ENCODE measurements at places on chromosomes 3 and 15.
A peak's percentile ranks its signal among the peaks of the same experiment; 100 is the strongest.

DNA sequence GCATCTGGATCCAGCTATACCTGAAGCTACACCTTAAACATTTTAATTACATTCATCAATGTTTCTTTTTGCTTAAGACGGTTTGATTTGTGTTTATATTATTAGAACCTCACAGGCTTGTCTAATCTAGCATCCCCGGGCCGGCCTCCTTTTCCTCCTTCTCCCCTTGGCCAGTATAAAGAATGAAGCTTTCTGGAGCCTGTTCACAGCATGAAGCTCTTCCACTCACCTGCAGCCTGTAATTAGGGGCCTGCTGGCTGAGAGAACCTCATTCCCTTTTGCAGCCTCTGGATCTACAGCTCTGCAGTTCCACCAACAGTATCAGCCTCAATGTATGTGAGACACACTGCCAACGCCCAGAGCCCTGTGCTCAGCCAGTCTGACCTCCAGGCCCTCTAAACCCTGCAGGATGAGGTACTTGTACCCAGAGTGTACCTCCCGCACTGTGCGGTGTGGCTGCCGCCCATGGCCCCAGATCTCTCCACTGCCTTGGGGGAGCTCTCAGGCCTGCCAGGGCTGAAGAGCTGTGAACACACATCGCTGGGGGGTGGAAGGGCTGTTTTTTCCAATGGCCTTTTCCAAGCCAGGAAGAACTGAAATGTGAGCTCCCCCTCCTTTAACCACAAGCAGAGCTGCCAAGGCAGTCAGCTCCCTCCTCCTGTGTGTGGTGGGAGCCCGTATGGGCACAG is 114.7 kb upstream of the ALDH1A3 start:
- DNase-seq = no peak

DNA sequence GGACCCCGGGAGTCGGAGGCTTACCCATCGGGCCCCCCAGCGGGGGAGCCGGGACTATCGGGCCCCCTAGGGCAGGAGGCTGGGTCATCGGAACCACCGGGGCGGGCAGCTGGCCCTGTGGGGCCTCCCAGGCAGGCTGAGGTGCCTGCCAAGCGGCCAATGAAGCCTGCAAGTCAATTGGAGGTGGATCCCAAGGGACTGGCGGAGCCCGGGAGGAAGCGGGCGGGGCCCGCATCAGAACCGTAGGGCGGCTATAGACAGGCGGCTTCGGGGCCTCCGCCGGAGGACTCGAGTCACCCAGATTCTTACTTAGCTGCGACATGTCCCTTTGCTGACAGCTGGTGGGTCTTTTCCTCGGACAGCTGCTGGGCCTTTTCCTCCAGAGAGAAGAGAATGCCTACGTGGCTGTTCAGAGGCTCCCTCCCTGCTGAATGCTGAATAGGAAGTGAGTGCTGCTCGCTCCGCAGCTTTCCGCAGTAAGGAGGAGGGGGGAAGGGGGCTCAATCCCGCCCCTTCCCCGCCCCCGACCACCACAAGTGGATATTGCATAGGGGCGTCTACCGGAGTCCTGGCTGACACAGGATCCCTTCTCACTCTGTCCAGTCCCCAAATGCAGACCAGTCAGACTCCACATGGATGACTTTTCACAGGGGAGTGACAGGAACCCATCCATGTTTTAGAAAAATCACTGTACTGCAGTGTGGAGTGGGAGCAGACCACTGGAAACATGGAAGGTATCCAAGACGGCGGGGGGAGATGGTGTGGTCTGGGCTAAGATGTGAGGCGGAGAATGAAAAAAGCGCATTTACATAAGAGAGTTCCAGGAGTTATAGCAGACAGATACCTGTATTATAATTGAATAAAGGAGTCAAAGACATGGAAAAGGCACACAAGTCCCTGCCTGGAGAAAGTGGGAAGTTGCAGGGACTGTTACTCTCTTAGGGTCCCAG is at the start of gene MAGEL2:
TSS of gene MAGEL2 (minus strand) at position 447 of the 950 bp plus-strand sequence. CDS start at position 322, 125 bp downstream.
- no peak for DNase-seq

- DNase-seq = no peak
Measured at GRCh38 chr15:65302061-65302460, 2.4 kb upstream of the RNU5B-1 start.

GRCh38 chr3:119741657-119742590 is 39.1 kb downstream of the CFAP91 start:
- DNase-seq = no peak

GRCh38 chr15:92277776-92278175 is 115.9 kb upstream of the ST8SIA2 start:
- no peak for DNase-seq

DNA sequence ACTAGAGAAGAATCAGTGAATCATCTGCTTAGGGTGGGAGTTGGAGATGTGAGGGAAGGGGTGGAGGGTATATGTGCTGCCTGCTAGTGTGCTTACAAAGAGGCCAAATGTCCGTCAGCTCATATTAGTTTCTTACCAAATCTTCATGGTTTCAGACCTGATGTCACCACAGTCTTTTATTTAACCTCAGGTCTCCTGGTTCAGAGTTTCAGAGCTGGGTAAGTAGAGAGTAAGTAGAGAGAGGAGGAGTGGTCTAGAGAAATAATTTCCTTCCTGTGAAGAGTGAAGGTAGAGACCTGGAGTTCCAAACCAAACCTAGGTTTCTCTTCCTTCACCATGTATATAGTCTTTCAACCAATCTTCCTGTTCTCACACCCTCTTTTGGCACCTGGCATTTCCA is 17.5 kb upstream of the P2RY1 start:
- DNase-seq = no peak

DNA sequence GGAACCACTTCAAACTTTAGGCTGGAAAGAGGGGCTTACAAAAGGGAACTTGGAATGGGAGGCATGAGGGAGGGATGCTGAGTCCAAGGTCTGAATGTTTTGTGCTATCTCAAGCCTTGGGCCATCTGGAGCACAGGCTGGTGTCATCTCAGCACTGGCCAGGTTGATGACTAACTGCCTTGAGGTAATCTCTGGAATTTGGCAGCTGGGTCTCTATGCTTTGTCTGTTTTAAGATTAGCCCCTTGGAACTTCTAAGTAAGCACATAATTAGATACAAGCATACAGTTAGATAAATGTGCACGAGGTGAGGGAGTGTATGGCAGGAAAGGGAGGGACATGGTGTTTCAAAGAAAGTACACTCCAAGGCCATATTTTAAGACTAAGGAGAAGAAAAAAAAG is 252.4 kb upstream of the CCDC54 start:
- DNase-seq = no peak

DNA sequence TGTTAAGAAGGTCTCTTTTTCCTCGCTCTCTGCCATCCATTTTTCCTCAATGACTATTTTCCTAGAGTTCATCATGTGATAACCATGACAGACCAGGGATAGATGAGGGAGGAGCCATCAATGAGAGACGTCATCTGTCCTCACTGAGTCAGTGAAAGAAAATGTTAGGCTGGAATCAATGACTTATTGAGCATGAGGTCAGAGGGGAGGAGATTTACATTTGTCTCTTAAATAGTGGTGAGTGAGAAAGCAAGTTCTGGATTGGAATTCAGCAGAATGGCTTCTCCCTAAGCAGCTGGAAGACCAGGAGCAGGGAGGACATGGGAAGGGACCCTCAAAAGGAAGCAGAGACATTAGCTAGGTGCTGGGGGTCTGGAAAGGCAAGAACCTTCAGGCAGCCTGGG is 28.2 kb upstream of the USP3 start:
- no peak for DNase-seq

DNA sequence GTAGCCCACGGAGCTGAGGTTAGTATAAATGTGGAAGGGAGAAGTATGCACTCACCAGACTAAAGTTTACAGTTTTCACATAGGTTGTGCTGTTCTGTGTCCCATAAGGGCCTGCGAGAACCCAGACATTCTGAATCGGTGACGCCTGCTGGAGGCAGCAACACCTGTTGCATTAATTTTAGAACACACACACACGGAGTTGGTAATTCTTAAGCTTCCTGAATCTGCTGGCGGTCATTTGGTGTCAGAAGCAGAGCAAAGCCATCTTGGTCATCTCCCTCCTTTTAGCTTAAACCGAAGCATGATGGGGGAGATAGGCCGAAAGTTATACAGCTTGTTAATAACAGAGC is 41.1 kb upstream of the AP3B2 start:
- no peak for DNase-seq

DNA sequence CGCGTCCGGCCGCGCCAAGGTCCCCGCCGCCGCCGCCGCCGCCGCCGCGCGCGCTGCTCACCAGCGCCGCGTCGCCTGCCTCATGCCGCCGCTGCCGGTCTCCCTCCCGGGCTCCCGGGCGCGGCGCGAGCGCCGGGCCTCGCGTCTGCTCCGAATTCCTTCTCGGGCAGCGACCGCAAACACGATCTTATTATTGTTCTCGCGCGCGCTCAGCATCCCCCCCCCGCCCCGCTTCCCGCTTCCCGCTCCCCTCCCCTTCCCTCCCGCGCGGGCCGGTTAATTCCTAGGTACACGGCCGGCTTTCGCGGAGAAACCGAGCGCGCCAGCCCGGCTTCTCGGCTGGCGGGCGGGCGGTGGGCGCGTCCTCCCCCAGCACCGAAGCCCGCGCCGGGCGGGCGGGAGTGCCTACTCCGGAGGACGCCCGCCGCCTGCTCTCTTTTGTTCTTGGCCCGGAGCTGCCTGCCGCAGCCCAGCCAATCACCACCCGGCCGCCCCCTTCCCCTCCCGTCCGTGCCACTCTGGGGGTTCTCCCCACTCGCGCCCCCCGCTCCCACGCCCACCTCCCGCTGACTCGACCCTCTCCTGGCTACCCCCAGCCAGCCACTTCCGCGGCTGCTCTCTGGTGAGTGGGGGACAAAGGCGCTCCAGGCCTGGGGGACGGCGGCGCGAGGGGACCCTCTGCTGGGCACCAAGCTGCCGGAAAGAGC is at the start of gene HDGFL3:
TSS of gene HDGFL3 (minus strand) at position 164 of the 707 bp plus-strand sequence. CDS start 409 bp downstream, outside the sequence.
- peak; percentile 13 for DNase-seq

DNA sequence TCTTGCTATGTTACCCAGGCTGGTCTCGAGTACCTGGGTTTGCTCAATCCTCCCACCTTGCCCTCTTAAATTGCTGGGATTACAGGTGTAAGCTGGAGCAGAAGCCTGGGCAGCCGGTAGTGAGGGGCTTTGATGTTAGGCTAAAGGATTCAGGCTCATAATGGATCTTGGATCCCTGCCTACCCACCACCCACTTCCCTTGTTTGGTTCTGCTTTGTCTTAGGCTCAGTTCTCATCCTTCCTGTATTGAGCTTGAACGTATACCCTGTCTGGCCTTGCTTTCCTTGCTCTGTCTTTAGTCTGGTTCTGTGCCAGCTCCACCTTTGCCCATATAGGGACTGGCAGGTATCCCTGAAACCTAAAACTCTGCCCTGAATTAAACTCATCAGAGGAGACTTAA is 1.7 kb downstream of the PPCDC start:
- no peak for DNase-seq

- no peak for DNase-seq
Measured at GRCh38 chr3:111366515-111366914, 175.5 kb upstream of the CD96 start.

DNA sequence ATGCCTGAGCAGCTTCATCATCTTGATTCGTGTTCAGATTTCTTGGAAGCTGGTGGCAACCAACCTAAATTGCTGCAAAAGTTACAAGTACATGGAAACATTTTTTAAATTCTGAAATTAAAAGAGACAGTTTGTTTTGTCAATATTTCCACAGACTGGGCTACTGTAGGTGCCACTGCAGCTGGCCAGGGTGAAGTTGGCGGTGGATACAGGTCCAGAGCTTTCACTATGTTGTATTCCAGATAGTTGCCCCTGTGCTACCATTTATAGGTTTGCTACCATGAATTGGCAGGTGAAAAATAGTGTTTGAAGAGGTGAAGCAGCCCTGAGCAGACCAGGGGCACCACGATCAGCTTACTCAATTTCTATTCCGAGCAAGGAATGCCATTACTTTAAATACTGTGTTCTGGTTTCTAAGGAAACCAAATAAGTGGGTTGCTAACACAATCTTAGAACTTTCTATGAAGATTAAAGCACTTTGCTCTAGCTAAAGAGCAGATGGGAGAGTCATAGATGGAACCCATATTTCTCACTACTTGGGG is 21.2 kb upstream of the SHC4 start:
- no peak for DNase-seq

- no peak for DNase-seq
Measured at GRCh38 chr3:20232906-20233780, 47.1 kb upstream of the SGO1 start.

DNA sequence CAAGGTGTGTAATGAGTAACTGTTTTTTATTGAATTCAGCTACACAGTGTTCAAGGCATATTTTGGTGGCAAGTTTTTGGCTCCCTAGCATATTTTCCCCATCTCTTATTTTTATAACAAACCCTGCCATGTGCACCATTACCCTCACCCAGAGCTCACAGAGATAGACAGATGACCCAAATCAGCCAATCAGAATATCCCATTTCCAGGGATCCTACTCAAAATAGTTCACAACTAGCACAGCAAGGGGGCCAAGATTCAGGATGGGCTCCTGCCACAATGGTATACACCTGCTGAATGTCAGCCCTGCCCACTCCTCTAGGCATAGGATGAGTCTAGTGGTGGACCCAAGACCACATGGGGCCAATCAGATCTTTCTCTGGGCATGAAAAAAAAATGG is 78.8 kb upstream of the SETMAR start:
- DNase-seq = no peak

GRCh38 chr3:189780546-189781270 is 149.5 kb downstream of the TP63 start:
- DNase-seq = no peak

GRCh38 chr3:121747976-121748375 is 1.6 kb downstream of the GOLGB1 start:
- DNase-seq = no peak

DNA sequence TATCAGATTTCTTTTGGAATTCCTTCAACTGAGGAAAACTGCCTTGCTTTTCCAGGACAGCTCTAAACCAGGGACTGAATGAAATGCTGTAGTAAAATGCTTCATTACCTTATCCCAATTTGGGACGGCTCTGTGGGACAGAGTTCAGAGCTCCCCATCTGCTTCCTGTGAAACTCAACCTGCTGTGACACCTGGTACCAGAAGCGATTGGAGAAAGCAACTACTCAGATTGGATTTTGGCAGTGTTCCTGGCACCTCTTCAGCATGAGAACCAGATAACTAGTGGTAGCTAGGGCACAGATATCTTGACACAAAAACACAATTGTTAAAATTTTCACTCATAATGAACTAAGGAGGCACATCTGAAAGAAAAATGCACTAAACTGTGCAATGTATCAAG is 539.1 kb downstream of the SI start:
- no peak for DNase-seq

GRCh38 chr3:188099907-188100306 is 54.0 kb upstream of the LPP start:
- DNase-seq = no peak

DNA sequence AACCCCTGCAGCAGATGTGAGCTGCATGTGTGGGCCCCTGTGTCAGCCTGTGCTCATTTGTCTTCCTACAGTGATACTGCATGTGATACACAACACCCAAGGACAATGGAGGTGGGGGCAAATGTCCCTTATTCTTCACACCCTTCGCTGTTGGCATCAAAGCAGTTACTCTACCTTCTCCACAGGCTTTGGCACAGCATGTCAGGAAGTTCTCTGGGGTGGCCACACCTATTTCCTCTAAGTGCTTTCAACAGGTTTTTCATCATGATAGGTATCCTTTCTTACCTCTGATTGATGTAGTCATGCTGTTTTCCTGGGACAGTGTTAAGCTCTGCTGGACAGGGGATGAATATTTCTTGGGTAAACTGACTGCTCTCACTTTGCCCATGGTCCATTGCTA is 29.5 kb downstream of the ZNF662 start:
- no peak for DNase-seq

All from stimulated activated CD8-positive, alpha-beta memory T cell treated with anti-CD3 and anti-CD28 coated beads, Interleukin-7, amount 100 ng/mL, for 4 hours (primary cell).